ENCODE measurements at places on chromosomes 16 and 17.
A peak's percentile ranks its signal among the peaks of the same experiment; 100 is the strongest.

- DNase-seq, result peak; percentile 99
Measured at GRCh38 chr16:31032736-31033708, at the start of gene STX4. TSS of gene STX4 (plus strand) at chr16:31033558. CDS start at chr16:31033806, 248 bp downstream.

GRCh38 chr17:65867014-65867413, 305.6 kb upstream of the AXIN2 start:
- DNase-seq, result no peak

DNA sequence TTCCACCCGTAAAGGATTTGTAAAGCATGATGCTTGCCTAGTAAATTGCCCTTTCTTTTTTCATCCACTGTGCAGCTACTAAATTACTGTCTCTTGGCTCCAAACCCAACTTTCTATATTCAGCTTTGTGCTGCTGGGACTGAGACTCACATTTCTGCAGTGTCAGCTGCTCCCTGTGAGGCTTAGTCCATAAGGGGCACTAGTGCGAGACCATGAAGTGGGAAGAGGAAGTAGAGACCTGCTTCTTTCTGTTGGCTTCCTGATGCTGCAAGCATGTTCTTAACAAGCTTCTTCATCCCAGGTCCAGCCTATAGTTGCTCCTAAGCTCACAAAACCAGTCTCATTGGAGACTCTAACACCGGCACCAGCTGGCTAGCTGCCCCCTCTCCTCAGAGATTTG, 74.9 kb upstream of the HS3ST2 start:
- DNase-seq, result peak; percentile 54

DNA sequence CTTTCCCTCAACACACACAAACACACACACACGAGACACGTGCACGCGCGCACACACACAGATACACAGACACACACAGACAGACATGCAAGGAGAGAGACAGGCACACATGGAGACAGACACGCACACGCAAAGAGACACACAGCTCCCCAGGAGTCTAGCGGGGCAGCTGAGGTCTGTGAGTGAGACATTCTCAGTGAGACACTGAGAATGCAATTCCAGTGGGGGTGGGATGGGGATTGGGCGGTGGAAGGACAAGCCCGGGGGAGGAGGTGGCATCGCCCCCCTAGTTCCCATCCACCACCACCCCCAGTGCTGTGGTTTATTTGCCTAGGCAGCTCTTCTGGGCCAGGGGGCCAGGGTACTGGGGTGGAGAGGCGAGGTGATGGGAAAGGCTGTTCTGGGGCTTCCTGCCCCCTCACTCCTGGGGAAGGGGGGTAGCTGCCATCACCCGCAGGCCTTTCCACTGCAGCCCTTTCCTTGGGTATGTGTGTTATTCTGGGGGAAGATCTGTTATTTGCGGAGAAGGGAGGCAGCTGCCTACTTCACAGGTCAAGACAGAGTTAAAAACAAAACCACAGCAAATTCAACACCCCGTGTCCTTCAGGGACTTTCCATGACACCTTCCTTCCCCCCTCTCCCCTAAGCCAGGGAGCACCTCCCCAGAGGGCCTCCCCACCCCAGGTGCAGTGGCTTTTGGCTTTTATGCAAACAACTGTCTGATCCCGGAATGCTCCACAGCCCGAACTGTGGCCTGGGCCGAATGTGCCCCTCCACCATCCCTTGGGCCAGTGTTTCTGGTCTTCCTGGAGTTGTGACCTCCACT, 18.0 kb downstream of the GRB7 start:
- DNase-seq, result no peak

DNA sequence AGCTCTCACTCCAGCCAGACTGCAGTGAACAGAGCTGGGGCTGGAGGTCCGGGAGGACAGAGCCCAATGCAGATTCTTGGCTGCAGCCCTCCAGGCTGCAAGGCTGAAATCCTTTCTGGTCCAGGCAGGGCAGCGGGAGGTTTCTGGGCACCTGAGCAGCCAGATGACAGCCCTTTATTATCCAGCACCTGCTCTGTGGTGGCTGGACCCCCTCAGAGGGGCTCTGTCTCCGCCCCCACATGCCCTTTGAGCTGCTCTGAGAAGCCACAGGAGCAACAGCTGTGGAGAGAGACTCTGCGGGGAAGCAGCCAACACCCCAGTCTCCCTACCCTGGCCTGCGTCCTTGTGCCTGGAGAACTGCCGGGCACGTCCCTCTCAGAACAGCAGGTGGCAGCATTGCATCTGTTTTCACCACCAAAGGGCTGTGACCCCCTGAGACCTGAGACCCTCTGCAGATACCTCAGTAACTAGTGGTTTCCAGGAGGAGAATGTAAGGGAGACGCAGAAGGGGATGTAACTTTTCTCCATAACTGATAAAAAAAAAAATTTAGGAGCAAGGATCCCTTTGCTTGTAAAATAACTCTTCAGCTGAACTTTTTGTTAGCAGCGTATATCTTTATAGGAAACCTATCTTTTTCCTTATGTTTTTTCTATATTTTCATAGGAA, 3.7 kb upstream of the CNP start:
- peak; percentile 84 for DNase-seq

GRCh38 chr17:1997289-1997926, 27.7 kb downstream of the RTN4RL1 start:
- DNase-seq, result no peak

GRCh38 chr17:14310605-14311004, 9.7 kb downstream of the HS3ST3B1 start:
- DNase-seq, result no peak

GRCh38 chr17:82528484-82529265, 9.1 kb downstream of the FOXK2 start:
- DNase-seq, result peak; percentile 79

- DNase-seq, result peak; percentile 43
Measured at GRCh38 chr17:19762515-19762961, 14.4 kb upstream of the ALDH3A1 start.

DNA sequence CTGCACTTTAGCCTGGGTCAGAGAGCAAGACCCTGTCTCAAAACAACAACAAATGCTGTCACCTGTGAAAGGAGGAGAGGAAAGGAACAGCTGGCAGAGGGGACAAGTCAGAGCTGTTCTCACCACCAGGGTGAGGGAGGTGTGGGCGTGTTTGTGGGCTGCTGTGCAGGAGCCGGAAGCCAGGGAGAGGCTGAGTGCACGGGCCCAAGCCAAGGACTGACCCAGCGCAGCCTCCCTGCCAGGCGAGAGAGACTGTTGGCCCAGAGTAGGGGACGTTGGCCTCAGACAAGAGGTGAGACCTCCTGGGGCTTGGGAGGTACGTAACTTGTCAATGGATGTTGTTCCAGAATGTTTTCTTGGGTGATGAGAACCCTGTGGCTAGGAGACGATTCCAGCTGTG, 10.7 kb downstream of the SPNS2 start:
- no peak for DNase-seq

DNA sequence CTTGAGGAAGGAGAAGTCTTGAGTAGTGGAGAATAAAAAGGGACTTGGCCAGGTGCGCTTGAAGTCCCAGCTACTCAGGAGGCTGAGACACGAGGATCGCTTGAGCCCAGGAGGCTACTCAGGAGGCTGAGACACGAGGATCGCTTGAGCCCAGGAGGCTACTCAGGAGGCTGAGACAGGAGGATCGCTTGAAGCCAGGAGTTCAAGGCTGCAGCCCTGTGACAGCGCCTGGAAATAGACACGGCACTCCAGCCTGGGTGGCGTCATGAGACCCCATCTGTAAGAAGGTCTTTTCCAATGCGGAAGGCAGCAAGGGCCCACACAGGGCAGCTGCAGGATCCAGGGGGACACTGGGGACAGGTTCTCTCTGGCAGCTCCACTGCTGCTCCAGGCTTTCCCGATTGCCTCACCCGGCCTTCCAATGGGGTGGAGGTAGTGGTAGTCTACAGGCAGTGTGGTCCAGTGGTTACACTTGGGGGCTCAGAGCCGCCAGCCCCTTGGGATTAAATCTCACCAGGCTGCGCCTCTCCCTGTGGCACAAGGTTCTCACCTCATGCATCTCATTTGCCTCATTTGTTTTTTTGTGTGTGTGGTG, 143.4 kb downstream of the SEC14L1 start:
- no peak for DNase-seq

DNA sequence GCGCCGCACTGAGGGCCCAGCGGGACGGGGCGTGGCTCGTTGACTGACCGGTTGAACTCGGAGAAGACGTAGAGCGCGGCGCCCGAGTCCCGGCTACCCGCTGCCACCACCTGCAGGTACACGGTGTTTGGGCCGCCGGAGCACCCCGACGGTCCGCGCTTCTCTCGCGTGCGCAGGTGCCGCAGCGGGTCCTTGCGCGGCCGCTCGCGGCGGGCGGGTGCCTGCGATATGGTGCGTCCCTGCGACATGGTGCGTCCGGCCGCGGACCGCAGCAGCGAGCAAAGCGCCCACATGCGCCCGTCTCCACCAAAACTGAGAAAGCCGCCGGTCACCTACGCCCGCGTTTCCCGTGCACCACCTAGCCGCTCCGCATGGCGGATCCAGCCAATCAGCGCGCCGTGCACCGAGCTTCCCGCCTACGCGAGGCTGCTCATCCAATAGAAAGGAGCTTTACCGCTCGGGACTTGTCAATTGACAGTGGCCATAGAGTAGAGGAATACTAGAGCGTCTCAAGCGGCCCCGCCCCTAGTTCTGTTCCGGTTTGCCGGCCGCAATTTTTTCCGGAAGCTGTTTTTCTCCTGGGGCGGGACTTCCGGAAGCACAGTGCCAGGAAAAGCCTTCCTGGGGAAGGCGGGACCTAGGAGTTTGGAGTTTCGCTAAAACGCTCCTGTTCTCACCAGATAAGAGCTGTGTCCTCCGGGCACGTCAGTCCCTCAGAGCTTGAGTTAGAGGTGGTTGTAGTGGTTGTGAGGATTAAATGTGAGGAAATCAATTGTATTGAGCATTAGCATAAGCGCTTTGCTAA, at the start of gene ELAC2:
Gene ELAC2 (minus strand): TSS at position 373 of the 805 bp plus-strand sequence. CDS start 80 bp downstream, at position 293.
- peak; percentile 99 for DNase-seq

DNA sequence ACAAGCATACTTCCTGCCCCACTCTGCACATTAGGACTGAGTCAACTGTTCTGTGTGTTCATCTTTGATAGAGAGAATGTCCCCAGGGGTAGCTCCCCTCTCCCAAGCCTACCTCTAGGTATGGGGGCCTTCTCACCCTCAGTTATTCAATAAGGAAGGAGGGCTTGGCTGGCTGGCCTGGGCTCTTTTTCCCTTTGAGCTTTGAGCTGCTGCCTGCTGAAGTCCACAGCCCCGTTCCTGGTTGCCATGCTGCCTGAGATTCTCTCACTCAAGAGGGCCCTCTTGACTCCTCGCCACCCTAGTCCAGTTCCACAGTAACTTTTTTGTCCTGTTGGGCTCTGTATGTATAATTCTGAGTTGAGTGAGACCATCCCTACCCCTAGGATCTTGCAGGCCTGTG, 5.1 kb downstream of the B3GNT9 start:
- no peak for DNase-seq

DNA sequence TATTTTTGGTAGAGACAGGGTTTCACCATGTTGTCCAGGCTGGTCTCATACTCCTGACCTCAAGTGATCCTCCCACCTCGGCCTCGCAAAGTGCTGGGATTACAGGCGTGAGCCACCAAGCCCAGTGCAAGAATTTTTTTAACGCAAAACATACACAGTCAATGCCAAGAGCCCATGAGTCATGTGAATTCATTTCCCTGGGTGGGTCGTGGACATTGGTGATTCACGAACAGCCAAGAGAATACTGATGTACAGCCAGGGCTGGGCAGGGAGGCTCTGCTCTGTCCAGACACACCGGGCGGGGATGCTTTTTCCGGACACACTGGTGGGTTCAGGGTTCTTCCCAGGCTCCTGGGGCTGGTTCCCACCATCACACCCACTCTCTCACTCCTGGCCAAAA, 17.7 kb downstream of the SLC38A8 start:
- DNase-seq, result no peak

GRCh38 chr17:6402258-6402657, 32.7 kb downstream of the AIPL1 start:
- no peak for DNase-seq

DNA sequence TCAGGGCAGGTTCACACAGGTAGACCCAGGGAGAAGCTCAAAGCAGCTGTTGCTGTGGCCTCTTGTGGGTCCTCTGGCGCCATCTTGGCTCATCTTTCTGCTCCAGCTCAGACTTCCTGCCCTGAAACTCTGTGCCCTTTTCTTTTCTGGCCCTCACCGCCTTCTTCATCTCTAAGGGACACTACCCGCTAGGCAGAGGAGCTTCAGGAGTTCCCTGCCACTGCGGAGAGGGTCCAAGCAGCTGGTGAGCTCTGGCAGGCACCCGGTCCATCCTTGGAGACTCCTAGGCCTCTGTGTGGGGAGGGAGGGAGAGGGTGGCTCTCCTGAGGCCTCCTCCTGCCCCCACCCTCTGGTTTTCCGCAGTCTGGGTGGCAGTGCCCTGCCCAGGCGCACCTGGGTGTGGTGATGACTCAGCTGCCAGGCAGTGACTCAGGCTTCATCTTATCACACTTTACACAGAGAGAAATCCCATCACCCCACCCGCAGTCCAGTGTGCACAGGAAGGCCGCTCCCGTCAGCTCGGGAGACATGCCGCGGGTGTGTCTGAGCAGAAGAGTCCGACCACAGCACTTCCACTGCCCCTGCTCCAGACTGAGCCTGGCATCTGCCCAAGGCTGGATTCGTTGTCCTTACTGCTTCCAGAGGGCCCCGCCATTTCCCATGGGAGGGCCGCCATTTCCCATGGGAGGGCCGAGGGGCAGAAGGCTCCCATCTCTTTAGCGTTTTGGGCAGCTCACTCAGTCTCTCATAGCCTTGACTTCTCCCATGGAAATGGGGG, 7.3 kb downstream of the NT5C start:
- no peak for DNase-seq

DNA sequence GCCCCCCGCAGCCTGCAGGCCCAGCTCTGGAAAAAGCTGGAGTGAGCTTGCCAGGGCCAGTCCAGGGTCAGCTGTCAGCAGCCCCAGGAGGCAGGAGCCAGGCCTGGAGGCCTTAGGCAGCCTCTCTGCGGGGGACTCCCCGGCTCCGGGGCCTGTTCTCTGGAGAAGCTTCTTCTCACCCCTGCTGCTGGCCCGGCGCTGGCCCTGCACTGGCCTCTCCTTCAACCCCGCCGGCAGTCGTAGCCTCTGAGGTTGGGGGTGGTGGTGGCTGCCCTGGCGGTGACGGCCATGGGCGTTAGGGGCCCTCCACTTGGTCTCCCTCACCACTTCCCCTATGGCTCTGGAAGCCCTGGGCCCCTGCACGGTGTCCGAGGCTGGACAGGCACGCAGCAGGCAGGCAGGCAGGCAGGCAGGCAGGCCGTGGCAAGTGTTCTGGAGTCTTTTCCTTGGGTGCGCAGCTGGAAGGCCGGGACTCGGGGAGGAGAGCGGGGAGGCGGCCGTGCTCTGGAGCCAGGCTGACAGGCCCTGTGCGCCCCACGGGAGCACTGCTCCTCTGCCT, 2.1 kb downstream of the FOXF1 start:
- DNase-seq, result no peak

- peak; percentile 12 for DNase-seq
Measured at GRCh38 chr16:49280105-49280741, 1.4 kb downstream of the CBLN1 start.

GRCh38 chr16:25063865-25064264, 47.7 kb upstream of the LCMT1 start:
- DNase-seq, result no peak

DNA sequence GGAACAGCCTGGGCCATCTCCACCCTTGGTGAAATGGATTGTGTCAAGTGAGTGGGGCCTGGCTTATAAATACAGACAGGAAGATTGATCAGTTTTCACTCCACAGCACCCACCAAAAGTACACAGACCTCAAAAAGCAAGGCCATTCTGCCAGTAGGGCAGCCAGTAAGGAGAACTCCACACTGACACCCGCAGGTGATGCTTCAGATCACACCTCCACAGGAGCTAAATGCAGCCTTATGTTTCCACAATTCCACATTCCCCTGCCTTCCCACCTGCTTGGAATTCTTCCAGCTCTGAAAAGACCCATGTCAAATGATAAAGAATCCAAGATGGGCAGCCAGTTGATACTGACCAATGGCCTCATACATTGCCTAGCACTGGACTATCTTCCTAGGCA, 191.1 kb downstream of the ZFHX3 start:
- DNase-seq, result no peak
